ENCODE measurements at places on chromosomes 11 and 22. TPM values are rescaled to one million over a fixed set of nuclear protein-coding genes. Genes with fewer than 3 reads are reported as not detected.

The HORMAD2 gene
- total RNA-seq, result not detected

- no peak for DNase-seq
Measured at GRCh38 chr11:93513772-93514171, 29.4 kb downstream of the SMCO4 start.

- DNase-seq, result no peak
Measured at GRCh38 chr22:36386351-36386899, 1.3 kb downstream of the MYH9 start.

DNA sequence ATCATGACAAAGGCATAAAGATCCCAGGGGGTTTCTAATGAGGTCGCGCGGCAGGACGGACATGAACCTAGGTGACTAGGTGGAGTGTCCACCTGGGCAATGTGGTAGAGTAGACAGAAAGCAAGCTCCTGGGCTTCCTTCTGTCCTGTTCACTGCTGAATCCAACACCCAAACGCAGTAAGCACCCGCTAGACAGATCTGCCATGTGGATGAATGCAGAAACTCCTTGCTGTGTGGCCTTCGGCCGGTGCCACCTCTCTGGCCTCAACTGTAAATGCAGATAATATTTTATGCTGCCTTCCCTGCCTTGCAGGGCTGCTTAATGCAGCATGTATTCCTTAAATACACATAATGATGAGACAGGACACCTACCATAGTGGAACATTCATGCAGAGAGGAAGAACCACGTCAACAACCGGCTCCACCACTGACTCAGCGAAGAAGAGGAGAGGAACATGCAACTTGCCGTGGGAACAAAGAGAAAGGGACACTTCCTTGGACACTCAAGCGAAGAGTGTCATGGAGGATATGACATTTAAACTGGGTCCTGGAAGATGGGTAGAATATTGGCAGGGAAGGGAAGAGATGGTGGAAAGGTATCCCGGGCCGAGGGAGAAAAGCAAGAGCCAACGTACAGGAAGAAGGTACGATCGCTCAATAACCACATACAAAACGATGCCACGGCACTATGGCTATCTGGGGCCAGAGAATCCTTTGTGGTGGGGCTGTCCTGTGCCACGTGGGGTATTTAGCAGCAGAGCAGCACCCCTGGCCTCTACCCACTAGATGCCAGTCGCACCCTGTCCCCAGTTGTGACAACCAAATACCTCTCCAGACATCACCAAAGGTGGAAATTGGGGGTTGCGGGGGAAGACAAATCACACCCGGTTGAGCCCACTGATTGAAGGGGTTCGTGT, 30.8 kb downstream of the MYH9 start:
- DNase-seq, result no peak

The LGR4 gene
- total RNA-seq, result 73.7 TPM

The XBP1 gene
- total RNA-seq, result 111 TPM

The DDTL gene
- total RNA-seq, result not detected

The DTX4 gene
- 16.6 TPM for total RNA-seq
